ENCODE measurements at places on chromosomes 11 and 22.

- DNase-seq = no peak
Measured at GRCh38 chr11:21723678-21724077, 469.2 kb upstream of the ANO5 start.

GRCh38 chr22:49607821-49608220 lies 219.9 kb downstream of the BRD1 start:
- no peak for DNase-seq

DNA sequence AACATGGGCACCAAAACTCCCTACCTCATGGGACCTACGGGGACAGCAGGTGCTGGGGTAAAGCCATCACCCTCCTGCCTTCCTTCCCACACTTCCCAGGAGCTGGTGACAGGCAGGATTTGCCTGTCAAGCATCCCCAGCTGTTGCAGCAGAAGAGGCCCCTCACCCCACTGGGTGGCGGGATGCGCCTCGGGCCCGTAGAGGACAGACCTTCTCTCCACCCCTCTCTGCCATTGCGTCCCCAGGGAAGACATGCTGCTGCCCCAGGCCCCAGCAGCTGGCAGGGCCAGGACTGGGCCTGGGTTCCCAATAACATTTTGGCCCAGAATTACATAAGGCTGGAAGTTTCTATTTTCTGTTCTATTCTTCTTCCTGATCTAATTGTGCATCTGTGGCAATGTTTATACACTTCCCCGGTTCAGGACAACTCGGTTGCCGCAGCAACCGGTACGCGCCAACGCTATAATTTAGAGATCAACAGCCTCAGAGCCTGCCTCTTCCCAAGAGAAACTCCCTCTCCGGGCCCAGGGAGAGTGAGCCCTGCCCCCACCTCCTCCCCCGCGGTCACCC lies 25.4 kb downstream of the KCNJ4 start:
- DNase-seq = no peak

DNA sequence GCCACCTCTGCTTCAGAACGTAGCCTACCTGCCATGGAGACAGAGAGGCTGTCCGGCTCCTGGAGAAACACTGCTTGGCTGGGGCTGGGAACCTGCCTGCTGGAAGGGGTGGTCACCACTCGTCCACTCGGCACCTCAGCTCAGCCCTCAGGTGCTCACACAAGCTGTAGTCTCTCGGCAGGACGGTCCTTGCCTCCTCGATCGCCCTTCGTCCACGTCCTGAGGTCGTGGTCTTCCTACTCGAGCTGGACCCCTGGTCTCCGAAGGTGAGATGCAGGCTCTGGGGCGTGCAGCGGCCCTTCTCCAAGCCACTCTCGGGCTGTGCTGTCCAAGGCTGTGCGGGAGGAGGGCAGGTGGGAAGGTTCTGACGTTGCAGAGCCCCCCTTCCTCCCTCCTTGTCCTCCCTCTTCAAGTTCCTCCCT lies at the start of gene TBX10:
TSS of gene TBX10 (minus strand) at position 326 of the 422 bp plus-strand sequence. CDS start at position 35, 291 bp downstream.
- no peak for DNase-seq

DNA sequence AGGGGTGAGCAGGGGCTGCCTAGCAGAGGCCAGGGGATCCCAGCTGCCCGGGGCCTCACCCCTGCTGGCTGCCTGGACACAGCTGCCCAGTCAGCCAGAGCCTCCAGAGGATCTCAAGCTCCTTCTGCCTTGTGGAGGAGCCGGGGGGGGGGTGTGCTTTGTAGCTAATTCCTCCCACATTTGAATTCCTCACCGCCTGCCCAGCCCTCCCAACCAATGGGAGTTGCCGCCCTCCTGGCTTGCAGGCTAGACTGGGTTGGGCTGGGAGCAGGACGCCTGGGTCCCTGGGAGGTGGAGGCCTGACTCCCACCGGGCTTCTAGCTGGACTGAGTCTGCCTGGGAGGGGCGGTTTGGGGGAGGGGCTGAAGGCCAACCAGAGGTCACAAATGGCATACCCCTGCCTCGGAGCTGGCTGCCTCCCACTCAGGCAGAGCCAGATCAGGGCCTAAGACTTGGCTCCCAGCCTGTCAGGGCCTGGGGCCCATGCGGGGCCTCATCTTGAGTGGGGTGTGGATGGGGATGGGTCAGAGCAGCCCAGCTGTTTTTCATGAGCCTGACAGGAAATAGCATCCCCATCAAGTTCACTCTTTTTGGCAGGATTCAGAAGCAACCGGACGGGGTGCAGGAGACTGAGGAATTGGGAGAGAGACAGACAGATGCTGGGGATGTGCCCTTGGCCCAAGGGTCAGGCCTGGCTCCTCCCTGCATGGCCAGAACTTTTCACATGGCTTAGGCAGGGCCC lies 29.2 kb upstream of the PDE2A start:
- no peak for DNase-seq

- no peak for DNase-seq
Measured at GRCh38 chr11:34239465-34240149, 118.2 kb downstream of the ABTB2 start.

DNA sequence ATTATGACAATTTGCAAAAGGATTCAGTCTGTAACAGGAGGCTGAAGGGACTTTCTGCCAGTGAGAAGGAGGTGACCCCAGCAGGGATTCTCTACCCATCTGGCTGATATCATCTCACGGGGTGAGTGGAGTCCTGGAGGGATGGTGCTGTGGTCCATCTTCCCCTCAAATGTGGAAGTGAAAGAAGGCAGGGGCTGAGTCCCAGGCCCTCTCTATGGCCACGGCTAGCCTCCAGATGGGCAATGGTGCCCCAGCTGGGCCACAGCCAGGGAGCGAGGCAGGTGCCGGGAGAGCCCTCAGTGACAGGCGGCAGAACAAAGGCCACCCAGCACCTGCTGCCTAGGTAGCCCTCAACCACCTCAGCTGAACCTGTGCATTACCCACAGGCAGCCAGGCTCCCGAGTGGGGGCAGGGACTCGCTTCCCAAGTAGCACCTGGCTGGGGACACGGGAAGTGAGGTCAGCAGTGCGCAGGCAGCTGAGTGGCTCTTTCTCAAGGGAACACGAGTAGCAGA lies 6.7 kb downstream of the NECTIN1 start:
- DNase-seq = no peak

DNA sequence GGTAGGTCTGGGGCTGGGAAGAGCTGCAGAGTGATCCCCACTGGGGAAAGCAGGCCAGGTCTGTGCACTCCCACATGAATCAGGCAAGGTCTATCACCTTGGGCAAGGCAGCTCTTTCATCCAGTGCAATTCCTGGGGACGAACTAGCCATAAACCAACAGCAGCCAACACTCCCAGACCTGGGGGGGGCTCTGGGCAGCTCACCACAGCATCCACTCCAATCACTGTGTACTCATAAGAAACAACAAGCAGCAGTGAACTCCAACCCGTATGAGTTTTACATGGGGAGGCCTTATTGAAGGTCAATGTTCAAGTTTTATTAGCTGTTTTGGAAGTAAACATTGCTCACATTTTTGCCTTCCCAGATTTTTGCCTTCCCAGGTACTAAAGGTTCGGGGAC lies 157.4 kb upstream of the NAV2 start:
- DNase-seq = no peak

DNA sequence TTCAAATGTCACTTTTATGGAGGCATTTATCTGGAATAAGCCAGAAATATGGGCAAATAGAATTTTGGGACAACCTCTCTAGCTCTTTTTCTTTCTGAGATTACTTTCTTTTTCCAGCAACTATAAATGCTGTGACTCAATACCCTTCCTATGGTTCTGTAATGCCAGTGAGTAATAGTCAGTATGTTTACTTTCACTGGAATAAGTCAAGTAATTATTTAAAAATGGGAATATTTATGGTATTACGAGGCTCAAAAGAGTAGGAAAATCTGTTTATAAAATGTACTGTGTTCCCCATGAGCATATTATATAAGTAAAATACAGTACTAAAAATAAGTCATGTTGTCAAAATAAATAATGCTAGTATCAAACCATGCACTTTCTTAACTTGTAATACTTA lies 750.5 kb downstream of the LUZP2 start:
- no peak for DNase-seq
